CD8-positive, alpha-beta memory T cell (primary cell): ENCODE measurements at places on chromosomes 12 and 14. TPM values are rescaled to one million over a fixed set of nuclear protein-coding genes. Genes with fewer than 3 reads are reported as not detected.

Gene STAB2
- total RNA-seq, result not detected

Gene POMT2
- 21.6 TPM for total RNA-seq

Gene FAM161B
- total RNA-seq, result 2.1 TPM

- H3K27ac ChIP-seq, result no peak overlapping the region
- no peak for DNase-seq
- no peaks in the 10 kb centered on the region for H3K36me3 ChIP-seq
- no peak overlapping the region for H3K4me3 ChIP-seq
- H3K27me3 ChIP-seq, result no peaks in the 10 kb centered on the region
These were observed 26.2 kb upstream of the HSP90B1 start for GRCh38 chr12:103903993-103904392.

GRCh38 chr12:6975297-6976032 is 4.8 kb downstream of the EMG1 start:
- H3K27me3 ChIP-seq, result no peaks in the 10 kb centered on the region
- H3K4me1 ChIP-seq, result peaks cover 17% of the 10 kb centered on the region
- H3K36me3 ChIP-seq, result peaks cover 61% of the 10 kb centered on the region

DNA sequence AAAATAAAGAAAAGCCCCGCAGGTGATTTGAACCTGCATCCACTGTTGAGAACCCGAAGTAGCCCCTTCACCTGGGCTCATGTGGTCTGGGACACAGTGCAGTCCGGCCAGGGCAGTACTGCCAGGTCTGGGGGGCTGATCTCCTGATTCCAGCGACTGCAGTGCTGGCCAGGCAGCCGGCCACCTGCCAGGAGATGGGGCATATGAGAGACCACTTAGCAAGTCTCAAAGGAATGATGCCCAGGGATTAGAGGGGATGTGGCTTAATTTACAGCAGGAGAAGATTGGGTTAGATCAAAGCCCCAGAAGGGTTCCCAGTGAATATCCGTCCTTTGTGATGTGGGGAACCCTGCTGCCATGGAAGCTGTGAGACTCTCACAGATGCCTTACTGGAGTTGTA is 113.3 kb downstream of the PRMT8 start:
- H3K27ac ChIP-seq, result no peak overlapping the region
- H3K36me3 ChIP-seq, result no peaks in the 10 kb centered on the region
- H3K27me3 ChIP-seq, result no peaks in the 10 kb centered on the region
- no peak for DNase-seq

DNA sequence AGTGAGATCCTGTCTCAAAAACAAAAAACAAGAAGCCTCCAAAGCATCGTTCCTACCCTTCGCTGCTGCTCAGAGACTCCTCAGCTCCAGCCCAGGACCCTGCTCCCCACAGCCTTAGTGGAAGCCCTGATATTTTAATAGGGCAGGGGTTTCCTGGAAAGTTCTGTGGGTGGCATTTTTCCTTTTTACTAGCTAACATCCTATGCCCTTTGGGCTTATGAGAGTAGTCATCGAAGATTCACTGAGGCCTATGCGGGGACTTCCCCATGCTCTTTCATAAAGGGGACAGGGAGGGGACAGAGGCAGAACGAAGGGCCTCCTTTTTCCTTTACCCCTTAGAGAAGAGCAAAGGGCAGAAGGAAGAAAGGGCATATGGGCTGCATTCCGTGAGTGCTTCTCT is 8.3 kb downstream of the LAG3 start:
- peaks cover 60% of the 10 kb centered on the region for H3K4me1 ChIP-seq
- no peaks in the 10 kb centered on the region for H3K27me3 ChIP-seq

- no peak overlapping the region for H3K4me3 ChIP-seq
- H3K27ac ChIP-seq, result peak overlapping the region; percentile 9
- DNase-seq, result no peak
These were observed 38.0 kb downstream of the RCOR1 start for GRCh38 chr14:102630405-102630804.

DNA sequence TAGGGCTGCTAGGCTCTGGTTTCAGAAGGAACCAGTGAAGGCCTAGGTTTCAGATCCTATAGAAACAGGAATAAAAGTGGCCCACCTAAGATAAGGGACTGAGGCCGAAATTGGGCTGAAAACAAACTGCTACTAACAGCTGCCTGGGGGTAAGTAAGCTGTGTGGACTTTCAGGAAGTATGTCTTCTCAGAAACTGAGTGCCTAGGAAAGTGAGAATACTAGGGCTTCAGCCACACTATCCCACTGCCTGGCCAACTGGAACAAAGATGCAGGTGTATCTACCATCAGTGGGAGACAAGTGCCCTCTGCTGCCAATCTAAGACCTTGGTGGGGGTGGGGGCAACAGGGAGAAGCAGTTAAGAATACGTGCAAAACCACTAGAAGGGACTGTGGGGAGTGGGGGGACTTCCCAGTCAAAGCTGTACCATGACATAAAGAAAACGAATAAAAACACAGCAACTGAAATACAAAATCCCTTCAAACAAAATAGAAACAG is 82.5 kb downstream of the MED13L start:
- no peak overlapping the region for H3K4me3 ChIP-seq
- no peaks in the 10 kb centered on the region for H3K27me3 ChIP-seq
- H3K27ac ChIP-seq, result no peak overlapping the region
- DNase-seq, result peak; percentile 57
- peaks cover 24% of the 10 kb centered on the region for H3K4me1 ChIP-seq

Gene PROX2
- 0.33 TPM for total RNA-seq

GRCh38 chr12:125287155-125287847 is 222.1 kb downstream of the AACS start:
- no peak for DNase-seq
- H3K27ac ChIP-seq, result no peak overlapping the region
- H3K4me1 ChIP-seq, result no peaks in the 10 kb centered on the region
- no peaks in the 10 kb centered on the region for H3K36me3 ChIP-seq
- no peaks in the 10 kb centered on the region for H3K27me3 ChIP-seq

Gene MANSC4
- not detected for total RNA-seq

Gene WNT1
- not detected for total RNA-seq

DNA sequence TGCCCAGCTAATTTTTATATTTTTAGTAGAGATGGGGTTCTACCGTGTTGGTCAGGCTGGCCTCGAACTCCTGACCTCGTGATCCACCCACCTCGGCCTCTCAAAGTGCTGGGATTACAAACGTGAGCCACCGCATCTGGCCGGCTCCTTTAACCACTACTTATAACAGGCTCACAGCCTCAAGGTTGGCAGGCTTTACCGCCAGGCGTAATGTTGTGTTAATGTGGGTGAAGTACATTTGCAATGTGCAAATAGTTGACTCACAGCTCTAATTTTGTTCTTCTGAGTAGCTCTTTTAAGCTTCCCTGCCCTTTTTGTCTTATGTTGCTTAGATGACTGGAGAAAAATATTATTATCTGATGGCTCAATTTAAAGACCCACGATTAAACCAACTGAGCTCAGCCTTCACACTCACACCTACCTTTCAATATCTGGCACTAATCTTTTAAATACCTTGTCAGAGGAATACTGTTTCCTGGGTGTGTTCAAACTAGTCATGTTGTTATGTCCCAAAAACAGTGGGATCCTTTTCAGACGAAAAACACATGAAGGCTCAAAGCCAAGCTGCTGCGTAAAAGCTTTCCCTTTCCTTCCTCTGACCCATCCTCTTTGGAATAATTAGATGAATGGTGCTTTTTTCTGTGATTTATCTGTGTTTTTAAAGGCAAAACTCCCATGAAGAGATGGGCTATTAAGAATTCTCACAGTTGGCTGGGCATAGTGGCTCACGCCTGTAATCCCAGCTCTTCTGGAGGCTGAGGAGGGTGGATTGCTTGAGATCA is 57.2 kb upstream of the USP44 start:
- no peaks in the 10 kb centered on the region for H3K4me1 ChIP-seq
- no peak for DNase-seq
- H3K36me3 ChIP-seq, result no peaks in the 10 kb centered on the region
- H3K4me3 ChIP-seq, result no peak overlapping the region
- no peak overlapping the region for H3K27ac ChIP-seq

Gene PPM1A
- 54.6 TPM for total RNA-seq

DNA sequence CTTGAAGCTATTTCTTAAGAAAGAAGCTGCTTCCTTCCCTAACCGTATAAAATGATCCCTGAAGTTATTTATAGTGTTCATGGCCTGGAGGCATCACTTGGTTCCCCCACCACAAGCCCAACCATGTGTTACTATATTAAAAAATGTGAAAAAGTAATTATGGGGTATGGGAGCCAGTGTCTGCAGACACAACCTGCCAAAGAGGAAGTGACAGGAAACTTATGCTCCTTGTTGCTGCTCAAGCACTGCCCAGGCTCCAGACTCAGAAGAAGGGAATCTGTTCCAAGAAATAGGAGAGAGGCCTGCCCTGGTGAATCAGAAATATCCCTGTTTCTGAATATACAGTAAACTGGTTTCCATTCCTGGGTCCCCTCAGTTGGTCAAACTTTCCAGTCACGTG is 217.2 kb upstream of the BMP4 start:
- no peaks in the 10 kb centered on the region for H3K27me3 ChIP-seq
- no peaks in the 10 kb centered on the region for H3K4me1 ChIP-seq
- no peak overlapping the region for H3K27ac ChIP-seq
- H3K36me3 ChIP-seq, result no peaks in the 10 kb centered on the region
- H3K4me3 ChIP-seq, result no peak overlapping the region
- DNase-seq, result no peak

GRCh38 chr14:39050389-39050788 is 52.6 kb downstream of the SEC23A start:
- H3K4me1 ChIP-seq, result no peaks in the 10 kb centered on the region
- no peak overlapping the region for H3K27ac ChIP-seq
- no peak overlapping the region for H3K4me3 ChIP-seq
- no peaks in the 10 kb centered on the region for H3K27me3 ChIP-seq
- no peak for DNase-seq

DNA sequence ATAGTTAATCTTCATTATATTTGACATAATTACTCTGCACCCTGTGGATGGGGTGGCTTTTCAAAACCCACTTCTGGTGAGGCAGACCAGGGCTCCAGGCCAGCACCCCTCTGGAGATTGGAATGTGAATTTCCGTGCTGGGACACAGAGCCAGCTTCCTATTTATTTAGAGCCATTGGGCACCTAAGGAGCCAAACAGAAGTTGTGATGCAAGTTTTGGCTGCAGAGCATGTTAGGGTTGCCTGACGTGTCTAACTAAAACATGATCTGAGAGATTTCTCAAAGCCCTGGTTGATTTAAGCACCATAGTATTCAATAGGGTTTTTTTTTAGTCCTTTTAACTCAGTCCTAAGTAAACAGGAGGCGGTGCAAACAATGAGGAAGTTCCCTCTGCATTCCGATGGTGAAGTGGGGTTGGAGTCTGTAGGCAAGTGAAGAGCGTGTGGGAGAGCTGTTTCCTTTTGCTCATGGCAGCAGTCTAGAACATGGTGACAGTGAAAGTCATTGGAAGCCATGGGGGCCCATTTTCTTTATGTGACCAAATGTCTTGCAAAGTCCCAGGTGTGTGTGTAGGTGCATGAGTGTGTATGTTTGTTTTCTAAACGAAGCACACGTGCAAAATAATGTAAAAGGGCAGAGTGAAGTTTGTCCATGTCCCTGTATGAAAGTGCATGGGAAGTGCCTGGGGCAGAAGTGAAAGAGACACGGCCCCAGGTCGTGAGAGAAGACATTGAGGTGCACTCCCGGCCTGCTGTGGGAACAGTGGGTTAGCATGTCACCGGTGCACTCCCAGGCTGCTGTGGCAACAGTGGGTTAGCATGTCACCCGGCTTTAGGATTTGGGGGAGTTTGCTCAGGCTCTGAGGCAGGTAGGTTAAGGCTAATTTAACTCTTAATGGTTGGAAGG is 117.7 kb downstream of the PRKCH start:
- no peak overlapping the region for H3K27ac ChIP-seq
- DNase-seq, result peak; percentile 25
- H3K36me3 ChIP-seq, result peaks cover 11% of the 10 kb centered on the region
- peak overlapping the region; percentile 52 for H3K4me3 ChIP-seq
- H3K27me3 ChIP-seq, result no peaks in the 10 kb centered on the region
